GM04503 (cell line): ENCODE measurements at places on chromosomes 5 and 9.
A peak's percentile ranks its signal among the peaks of the same experiment; 100 is the strongest.

- DNase-seq: peak; percentile 90
Observed at GRCh38 chr9:134662143-134662876, 20.7 kb downstream of the COL5A1 start.

GRCh38 chr9:138052635-138053320, 175.2 kb downstream of the CACNA1B start:
- no peak for DNase-seq

GRCh38 chr9:95938724-95939123, 63.2 kb downstream of the ERCC6L2 start:
- no peak for DNase-seq

DNA sequence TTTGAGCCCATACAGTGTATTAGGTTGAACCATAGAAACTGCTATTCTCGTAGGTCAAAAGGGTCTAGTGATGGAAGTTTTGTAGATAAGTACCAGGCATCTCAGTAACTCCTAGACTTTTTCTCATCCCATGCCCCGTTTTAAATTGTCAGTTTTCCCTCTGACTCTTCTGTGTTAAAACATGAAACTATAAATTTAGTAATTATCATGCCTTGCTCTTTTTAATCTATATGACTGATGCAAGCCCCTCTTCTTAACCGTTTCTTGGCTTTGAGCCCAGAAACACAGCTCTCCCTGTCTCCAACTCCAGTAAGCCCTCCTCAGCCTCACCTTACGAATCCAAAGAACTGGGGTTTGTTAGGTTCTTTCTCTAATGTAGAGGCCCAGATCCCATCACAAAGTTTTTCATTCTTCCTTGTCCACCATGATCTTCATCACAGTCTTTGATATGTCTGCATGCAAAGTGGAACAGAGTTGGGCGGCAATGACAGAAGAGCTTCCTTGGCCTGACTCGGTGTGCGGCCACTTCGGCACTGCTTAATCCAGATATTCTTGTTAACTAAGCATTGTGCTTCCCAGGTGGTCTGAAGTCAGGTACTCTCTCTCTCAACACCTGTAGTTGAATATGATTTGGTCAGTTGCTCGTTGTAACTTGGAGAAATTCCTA, 21.1 kb downstream of the RGMB start:
- DNase-seq: no peak

DNA sequence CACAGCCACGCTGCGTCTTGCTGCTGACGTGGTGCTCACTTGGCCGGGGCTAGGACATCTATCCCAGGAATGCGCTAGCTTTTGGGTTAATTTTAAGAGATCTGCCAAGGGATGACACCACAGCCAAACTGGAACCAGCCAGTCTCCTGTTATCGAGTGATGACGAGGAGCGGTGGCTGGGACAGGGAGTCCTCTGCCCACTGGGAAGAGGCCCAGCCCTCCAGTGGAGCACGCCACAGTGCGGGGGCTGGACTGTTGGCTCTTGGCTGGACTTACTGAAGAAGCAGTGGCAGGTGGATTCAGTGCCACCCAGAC, 55.1 kb upstream of the PHYKPL start:
- no peak for DNase-seq

- no peak for DNase-seq
Observed at GRCh38 chr9:33017283-33018041, 7.6 kb upstream of the DNAJA1 start.

DNA sequence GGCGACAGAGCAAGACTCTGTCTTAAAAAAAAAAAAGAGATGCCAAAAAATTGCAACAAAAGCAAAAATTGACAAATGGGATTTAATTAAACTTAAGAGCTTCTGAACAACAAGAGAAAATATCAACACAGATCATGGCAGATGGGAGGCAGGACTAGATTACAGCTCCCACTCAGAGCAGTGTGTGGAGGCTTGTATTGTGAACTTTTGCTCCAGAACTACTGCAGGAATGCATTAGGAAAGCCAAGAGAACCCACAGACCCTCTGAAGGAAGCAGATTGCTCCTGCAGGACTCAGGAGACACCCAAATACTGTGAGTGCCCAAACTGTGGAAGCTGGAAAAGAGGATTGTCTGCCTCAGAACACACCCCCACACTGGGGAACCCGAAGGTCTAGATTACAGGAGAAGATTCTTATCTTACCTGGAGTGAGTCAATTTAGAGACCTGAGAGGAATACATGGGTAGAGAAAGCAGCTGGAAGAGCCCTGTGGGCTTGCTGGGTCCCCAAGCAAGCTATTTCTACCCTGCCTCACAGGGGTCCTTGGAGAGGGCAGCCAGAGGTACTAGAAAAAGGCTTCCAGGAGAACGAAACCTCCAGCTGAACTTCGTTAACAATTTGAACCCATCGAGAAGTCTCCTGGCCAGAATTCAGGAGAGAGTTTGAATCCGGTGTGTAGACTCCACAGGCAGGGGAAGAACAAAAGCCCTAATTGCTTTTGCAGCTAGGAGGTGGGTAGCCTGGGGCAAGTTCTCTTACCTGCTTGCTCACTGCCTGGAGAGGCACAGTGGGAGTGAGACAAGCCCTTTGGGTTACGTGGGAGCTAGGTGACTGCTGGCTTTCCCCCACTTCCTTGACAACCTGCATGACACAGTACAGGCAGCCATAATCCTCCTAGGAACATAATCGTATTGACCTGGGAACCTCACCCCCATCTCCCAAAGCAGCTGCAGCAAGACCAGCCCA, 593.4 kb upstream of the RGMB start:
- DNase-seq: no peak
